Activated CD8-positive, alpha-beta T cell treated with anti-CD3 and anti-CD28 coated beads, Interleukin-2, amount 10 ng/mL, durations not matched to agents 7 days and 5 days (primary cell): ENCODE measurements at places on chromosomes 16 and 17.

GRCh38 chr17:73119631-73120030 is 27.1 kb upstream of the SLC39A11 start:
- DNase-seq, result no peak

- DNase-seq, result no peak
Observed at GRCh38 chr17:57459286-57459915, 203.1 kb downstream of the MSI2 start.

DNA sequence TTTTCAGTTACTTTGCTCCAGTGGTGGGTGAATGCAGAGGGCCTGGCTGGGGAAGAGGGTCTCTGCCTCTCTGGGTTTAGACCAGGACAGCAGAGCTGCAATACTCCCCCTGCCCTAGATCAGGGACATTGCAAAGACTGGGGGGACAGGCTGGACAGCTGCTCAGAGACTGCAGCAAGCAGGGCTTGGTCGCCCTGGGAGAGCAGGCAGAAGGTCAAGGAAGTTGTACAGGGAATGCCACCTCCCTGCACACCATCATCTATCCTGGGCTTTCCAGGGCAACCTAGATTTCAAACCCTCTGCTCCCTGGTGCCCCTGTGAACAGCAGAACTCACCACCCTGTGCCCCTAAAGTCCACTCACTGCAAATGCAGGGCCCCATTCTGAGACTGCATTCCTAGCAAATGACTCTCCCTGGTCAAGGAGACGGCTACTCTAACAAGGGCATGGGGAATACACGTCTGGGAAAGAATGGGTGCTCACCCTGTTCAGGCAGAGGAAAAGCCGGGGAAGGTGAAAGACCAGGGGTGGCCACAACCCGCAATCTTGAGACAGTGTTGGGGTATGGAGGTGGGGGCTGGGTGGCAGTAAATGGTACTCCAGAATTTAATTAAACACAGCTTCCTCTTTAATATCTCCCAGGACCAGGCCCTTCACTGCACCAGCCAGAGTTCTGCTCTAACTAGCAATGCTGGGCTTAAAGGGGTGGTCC is 1.0 kb downstream of the KIFC3 start:
- DNase-seq, result no peak

- DNase-seq, result no peak
Observed at GRCh38 chr16:31138621-31139578, 3.4 kb upstream of the PRSS8 start.

- DNase-seq, result no peak
Observed at GRCh38 chr17:66925811-66926500, 38.6 kb upstream of the CACNG4 start.

- DNase-seq, result no peak
Observed at GRCh38 chr17:51629232-51629631, 368.9 kb downstream of the UTP18 start.

- no peak for DNase-seq
Observed at GRCh38 chr17:36791942-36792475, 145.3 kb upstream of the LHX1 start.

- DNase-seq, result no peak
Observed at GRCh38 chr17:57670769-57671569, 74.1 kb downstream of the CCDC182 start.

- no peak for DNase-seq
Observed at GRCh38 chr17:80443916-80444643, 29.1 kb downstream of the ENDOV start.

DNA sequence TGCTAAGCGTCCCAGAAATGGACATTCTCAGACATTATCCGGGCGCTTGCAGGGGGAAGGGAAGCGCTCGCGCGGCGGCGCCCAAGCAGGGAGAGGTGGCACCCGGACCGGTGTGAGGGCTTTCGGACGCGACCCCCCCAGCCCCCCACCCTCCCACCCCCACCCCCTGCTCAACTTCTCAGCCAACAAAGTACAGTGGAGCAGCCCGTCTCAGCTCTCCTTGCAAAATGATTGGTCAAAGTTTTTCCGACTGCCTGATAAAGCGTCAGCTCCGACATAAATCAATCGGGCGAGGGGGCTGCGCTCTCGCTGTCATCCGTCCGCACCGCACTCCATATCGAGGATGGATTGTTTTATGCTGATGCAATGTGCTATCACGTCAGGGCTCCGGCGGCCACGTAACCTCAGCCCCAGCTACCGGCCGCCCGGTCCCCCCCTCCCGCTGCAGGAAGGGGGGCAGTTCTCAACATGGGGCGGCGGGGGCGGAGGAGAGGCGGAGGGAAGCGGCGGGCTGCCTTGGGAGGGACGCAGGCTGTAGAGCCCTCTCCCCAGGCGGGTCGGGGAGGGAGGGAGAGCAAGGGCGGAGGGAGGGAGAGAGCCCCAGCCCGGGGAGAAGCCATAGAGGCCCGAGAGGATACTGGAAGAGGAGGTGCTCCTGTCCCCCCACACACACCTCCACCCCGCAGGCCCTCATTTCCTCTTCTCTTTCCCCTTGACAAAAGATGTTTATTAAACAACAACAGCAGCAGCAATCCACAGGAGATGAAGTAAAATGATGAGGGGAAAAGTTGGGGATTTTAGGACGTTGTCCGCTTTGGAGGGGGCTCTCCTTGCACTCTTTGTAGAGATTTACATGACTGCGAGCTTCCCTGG is at the start of gene HOXB9:
TSS of gene HOXB9 (minus strand) at position 114 of the 873 bp plus-strand sequence. CDS start at position 25, 89 bp downstream.
- DNase-seq, result peak; percentile 58

GRCh38 chr17:35051183-35051578 is 12.3 kb downstream of the RFFL start:
- DNase-seq, result peak; percentile 62

- DNase-seq, result no peak
Observed at GRCh38 chr16:66325717-66326376, 40.6 kb upstream of the CDH5 start.

DNA sequence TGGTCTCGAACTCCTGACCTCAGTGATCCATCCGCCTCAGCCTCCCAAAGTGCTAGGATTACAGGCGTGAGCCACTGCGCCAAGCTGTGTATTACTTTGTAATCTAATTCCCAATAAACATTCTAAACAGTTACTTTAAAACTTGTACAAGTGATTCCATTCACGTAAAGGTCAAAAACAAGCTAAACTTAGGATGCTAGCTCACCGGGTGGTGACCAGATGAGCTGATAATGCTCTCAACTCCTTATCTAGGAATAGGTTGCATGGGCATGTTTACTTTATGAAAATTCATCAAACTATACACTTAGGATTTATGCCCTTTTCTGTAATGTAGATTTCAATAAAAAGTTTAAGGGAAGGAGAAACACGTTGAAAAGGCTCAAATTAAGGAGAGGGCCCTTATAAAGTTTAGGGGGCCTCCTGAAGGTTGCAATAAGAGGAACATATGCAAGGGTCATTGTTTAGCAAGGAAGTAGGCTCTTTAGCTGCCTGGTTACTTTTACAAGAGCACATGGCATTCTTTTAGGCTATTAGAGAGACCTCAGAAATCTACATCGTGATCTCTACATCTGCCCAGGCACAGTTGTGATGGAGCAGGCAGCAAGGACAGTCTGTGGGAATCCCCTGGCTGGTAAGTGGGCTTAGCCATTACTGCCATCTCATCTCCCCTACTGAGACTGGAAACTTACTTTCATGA is 13.3 kb downstream of the CDR2 start:
- no peak for DNase-seq

GRCh38 chr16:85631802-85632393 is 18.8 kb downstream of the GSE1 start:
- no peak for DNase-seq

DNA sequence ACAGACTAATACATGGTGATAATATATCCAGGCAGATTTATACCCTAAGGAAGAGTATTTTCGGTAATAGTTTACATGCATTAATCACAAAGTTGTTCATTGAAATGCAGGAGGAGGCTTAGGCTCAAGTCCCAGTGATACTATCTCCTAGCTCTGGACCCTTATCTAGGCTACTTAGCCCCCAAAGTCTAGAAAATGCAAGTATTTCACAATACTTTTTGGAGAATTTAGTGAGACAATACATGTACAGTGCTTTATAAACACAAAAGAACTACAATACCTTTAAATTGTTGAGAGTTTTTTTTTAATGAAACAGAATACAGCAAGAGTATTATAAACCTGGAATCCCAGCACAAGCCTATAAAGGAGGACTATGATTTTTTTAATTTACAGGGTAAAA is 473.9 kb downstream of the HS3ST3B1 start:
- DNase-seq, result no peak

DNA sequence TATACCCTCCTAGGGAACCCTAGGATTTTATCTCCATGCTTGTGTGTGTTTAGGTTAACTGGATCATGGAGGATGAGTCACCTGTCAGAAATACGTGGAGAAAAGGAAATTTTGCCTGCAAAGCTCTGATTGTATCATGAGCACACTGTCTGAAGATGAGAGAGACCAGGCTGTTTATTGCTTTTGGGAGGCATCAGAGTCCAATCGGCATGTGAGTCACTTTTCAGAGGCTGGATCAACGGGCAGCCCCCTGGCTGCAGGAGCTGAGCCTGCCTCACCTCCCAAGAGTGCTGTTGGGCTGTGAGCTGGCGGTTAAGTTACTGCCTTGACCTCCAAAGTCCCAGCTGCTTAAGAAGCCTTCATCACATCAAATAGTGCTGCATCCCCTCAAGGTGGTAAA is 41.5 kb upstream of the MED9 start:
- no peak for DNase-seq

DNA sequence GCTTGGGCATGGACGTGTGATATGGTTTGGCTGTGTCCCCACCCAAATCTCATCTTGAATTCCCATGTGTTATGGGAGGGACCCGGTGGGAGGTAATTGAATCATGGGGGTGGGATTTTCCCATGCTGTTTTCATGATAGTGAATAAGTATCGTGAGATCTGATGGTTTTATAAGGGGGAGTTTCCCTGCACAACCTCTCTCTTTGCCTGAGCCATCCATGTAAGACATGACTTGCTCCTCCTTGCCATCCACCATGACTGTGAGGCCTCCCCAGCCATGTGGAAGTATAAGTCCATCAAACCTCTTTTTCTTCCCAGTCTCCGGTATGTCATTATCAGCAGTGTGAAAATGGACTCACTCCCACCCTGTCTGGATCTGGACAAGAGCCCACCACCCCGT is 393.4 kb downstream of the SEC14L1 start:
- no peak for DNase-seq

DNA sequence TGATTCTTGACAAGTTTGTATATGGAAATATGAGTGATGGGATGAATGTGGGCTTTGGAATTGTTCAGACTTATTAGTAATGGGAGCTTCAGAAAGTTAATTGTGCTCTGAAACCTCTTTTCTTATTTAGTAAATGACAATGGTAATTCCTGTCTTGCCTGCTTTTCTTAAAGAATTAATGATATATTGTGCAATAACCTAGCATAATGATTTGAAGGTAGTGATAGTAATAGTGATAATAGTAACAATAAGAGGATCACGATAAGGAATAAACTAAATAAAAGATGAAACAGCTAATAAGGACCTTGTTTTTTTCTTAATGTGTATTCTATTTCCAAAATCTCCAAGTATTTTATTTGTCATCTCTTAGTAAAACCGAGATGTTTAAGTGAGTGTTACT is 245.0 kb upstream of the CPHXL start:
- no peak for DNase-seq

DNA sequence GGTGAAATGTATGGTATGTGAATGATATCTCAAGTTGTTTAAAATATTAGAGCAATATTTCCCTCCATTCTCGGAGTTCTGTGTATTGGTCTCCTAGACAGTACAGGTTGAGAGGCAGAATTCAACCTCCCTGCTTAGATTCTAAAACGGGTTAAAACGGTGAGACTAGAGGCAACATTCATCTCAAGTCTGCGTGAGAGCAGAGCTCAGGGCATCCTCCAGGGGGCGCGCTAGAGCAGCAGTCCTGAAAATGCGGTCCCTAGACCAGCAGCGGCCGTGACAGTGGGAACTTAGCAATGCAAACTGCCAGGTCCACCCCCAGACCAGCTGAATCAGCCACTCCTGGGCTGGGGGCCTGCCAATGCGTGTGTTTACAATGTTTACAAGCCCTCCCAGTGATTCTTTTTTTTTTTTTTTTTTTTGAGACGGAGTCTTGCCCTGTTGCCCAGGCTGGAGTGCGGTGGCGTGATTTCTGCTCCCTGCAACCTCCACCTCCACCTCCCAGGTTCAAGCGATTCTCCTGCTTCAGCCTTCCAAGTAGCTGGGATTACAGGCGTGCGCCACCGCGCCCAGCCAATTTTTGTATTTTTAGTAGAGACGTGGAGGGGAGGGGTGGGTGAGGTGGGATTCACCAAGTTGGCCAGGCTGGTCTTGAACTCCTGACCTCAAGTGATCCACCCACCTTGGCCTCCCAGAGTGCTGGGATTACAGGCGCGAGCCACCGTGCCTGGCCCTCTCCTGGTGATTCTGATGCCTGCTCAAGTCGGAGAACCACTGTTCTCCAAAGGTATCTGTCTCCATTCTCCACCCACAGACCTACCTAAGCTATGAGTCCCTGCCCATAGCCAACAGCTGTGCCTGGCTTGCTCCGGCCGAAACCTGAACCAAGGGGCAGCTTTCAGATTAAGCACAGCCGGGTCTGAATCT is 24.2 kb downstream of the KLHL36 start:
- DNase-seq, result peak; percentile 84

- peak; percentile 88 for DNase-seq
Observed at GRCh38 chr16:11310997-11311561, 29.9 kb upstream of the PRM1 start.

- DNase-seq, result peak; percentile 96
Observed at GRCh38 chr17:43546319-43547188, at the start of gene ETV4. TSS of gene ETV4 (minus strand) at chr17:43546340. CDS start at chr17:43545617, 723 bp downstream.
